Activated CD4-positive, alpha-beta memory T cell treated with anti-CD3 and anti-CD28 coated beads for 36 hours (primary cell): ENCODE measurements at places on chromosomes 1 and 21. TPM values are rescaled to one million over a fixed set of nuclear protein-coding genes. Genes with fewer than 3 reads are reported as not detected.

OR2AK2 gene
- total RNA-seq = not detected

CR1L gene
- not detected for total RNA-seq

TNNT2 gene
- not detected for total RNA-seq

KIF1B gene
- total RNA-seq = 17.4 TPM

NUP210L gene
- total RNA-seq = 0.12 TPM

LRIF1 gene
- total RNA-seq = 12.9 TPM

TFF1 gene
- not detected for total RNA-seq

RASAL2 gene
- not detected for total RNA-seq

PLXNA2 gene
- 0.29 TPM for total RNA-seq

MLLT11 gene
- 2.4 TPM for total RNA-seq

RUNX3 gene
- total RNA-seq = 153 TPM

UQCRHL gene
- 2.0 TPM for total RNA-seq

SRSF10 gene
- 184 TPM for total RNA-seq

TADA1 gene
- total RNA-seq = 18.3 TPM

ANKRD35 gene
- total RNA-seq = 0.24 TPM

LIN28A gene
- not detected for total RNA-seq

SPEN gene
- 41.9 TPM for total RNA-seq

REN gene
- total RNA-seq = not detected

CFAP74 gene
- total RNA-seq = not detected

PEAR1 gene
- total RNA-seq = not detected

SPAG17 gene
- total RNA-seq = not detected

SPATA45 gene
- 0.51 TPM for total RNA-seq

LORICRIN gene
- total RNA-seq = 0.19 TPM

PLCH2 gene
- 10.3 TPM for total RNA-seq

PLA2G2A gene
- total RNA-seq = not detected

GCSAML gene
- not detected for total RNA-seq

LHX8 gene
- not detected for total RNA-seq

IGSF21 gene
- total RNA-seq = not detected

HSD3B2 gene
- not detected for total RNA-seq

VANGL1 gene
- total RNA-seq = 4.2 TPM

FCRL4 gene
- not detected for total RNA-seq

EXOC8 gene
- 15.2 TPM for total RNA-seq

HCN3 gene
- total RNA-seq = 2.4 TPM

LYSMD1 gene
- total RNA-seq = 2.6 TPM

DDR2 gene
- 0.19 TPM for total RNA-seq

CDA gene
- not detected for total RNA-seq

RXFP4 gene
- not detected for total RNA-seq

GPR52 gene
- 0.33 TPM for total RNA-seq

TFF2 gene
- total RNA-seq = not detected

LCE1B gene
- total RNA-seq = not detected
